Muscle of leg (tissue), 16 donors: ENCODE measurements at places on chromosomes 1 and 21. TPM values are rescaled to one million over a fixed set of nuclear protein-coding genes. Genes with fewer than 3 reads are reported as not detected.

PTGER3 gene
- polyA plus RNA-seq, result 0.45 TPM

ABCA4 gene
- 0.39 TPM for polyA plus RNA-seq

MRPS14 gene
- 24.5 TPM for polyA plus RNA-seq

PUM1 gene
- polyA plus RNA-seq, result 62.5 TPM

CD52 gene
- 2.1 TPM for polyA plus RNA-seq

S100A3 gene
- polyA plus RNA-seq, result 0.85 TPM

HP1BP3 gene
- 216 TPM for polyA plus RNA-seq

BMP8B gene
- polyA plus RNA-seq, result 1.6 TPM

NBPF20 gene
- 5.8 TPM for polyA plus RNA-seq

LINGO4 gene
- polyA plus RNA-seq, result 0.23 TPM

CR1 gene
- 0.95 TPM for polyA plus RNA-seq

RAB42 gene
- 10.1 TPM for polyA plus RNA-seq

KCND3 gene
- 1.9 TPM for polyA plus RNA-seq

INSRR gene
- polyA plus RNA-seq, result 0.40 TPM

HMGCS2 gene
- polyA plus RNA-seq, result not detected

LHX8 gene
- not detected for polyA plus RNA-seq

MRPS21 gene
- 53.7 TPM for polyA plus RNA-seq

RNF186 gene
- not detected for polyA plus RNA-seq

CR1L gene
- not detected for polyA plus RNA-seq

TMEM125 gene
- not detected for polyA plus RNA-seq

DNA sequence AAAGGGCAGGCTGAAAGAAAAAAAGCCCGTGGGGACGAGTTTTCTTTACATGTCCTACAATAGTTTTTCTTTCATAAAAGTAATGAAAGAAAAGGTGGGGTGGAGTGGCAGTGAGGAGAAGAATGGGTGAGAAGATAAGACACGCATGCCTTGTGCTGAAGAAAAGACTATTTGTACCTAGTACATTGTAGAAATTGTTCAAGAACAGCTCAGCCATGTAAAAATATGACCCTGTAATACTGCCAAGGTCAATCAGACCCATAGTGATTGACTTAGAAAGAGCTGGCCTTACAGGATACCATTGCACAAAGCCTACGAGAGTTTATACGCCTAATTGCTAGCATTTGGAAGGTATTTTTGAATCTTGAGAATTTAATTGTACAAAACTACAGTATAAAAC is 126.0 kb upstream of the NRIP1 start:
- DNase-seq, result no peak
- H3K27ac ChIP-seq, result no peak overlapping the region
- no peaks in the 10 kb centered on the region for H3K36me3 ChIP-seq

GRCh38 chr1:207995576-207995975 is 84.7 kb upstream of the CD34 start:
- H3K27me3 ChIP-seq, result no peaks in the 10 kb centered on the region
- H3K4me1 ChIP-seq, result peaks cover 18% of the 10 kb centered on the region
- no peak overlapping the region for H3K4me3 ChIP-seq
- H3K27ac ChIP-seq, result peak overlapping the region; percentile 56
- H3K36me3 ChIP-seq, result no peaks in the 10 kb centered on the region
- no peak for DNase-seq

GRCh38 chr1:75165264-75165663 is 31.1 kb downstream of the LHX8 start:
- H3K27ac ChIP-seq, result no peak overlapping the region
- no peak overlapping the region for H3K4me3 ChIP-seq
- DNase-seq, result no peak
- no peaks in the 10 kb centered on the region for H3K27me3 ChIP-seq
- H3K4me1 ChIP-seq, result no peaks in the 10 kb centered on the region
- no peaks in the 10 kb centered on the region for H3K36me3 ChIP-seq

DNA sequence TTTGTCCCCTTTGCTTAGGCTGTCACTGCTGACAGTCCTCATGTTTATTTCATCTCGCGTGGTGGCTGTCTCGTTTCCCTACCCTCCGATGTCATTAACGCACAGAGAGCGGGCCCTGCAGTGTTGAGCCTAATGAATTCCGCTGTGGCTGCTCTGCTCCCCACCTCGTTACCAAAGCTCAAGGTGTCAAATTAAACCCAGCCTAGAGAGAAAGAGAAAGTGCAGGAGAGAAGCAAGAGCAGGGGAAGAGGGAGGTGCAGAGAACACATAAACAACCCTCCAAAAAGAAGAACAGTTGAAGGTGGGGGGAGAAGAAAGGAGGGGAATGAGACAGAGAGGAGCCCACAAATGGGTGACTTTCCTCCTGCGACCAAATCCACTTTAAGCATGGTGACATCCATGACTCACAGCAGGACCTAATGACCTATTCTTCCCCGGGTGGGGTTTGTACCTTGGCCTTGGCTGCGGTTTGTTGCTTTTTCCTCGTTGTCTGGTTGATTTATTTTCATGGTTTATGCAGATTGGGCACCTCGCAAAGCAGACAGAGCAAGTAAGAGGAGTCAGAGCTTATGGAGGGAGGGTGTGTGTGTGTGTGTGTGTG is 92.5 kb downstream of the PBX1 start:
- H3K27me3 ChIP-seq, result no peaks in the 10 kb centered on the region
- no peaks in the 10 kb centered on the region for H3K36me3 ChIP-seq
- no peak for DNase-seq
- peaks cover 10% of the 10 kb centered on the region for H3K4me1 ChIP-seq
- no peak overlapping the region for H3K27ac ChIP-seq
- H3K4me3 ChIP-seq, result no peak overlapping the region

GRCh38 chr1:77889671-77890070 is 1.2 kb downstream of the NEXN start:
- peaks cover 6% of the 10 kb centered on the region for H3K36me3 ChIP-seq
- DNase-seq, result peak; percentile 38
- H3K27ac ChIP-seq, result peak overlapping the region; percentile 95
- H3K27me3 ChIP-seq, result no peaks in the 10 kb centered on the region
- peak overlapping the region; percentile 87 for H3K4me3 ChIP-seq

GRCh38 chr1:46569884-46570725 is 18.7 kb upstream of the KNCN start:
- DNase-seq, result peak; percentile 21
- H3K36me3 ChIP-seq, result peaks cover 46% of the 10 kb centered on the region
- H3K27ac ChIP-seq, result no peak overlapping the region

DNA sequence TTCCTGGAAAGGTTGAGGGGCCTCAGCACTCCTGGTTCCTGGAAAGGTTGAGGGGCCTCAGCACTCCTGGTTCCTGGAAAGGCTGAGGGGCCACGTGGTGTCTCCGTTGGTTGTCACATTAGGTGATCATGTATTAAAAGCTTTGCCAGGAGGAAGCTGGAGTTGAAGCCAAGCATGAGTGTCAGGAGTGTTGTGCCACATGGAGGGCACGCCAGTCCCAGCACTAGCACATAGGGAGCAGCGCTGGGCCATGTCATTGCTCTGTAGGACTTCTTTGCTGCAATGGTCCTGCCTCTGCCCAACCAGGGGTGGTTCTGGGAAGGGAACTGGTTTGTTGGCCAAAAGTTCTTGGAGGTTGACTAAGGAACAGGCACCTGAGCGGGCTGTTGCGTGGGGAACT is 13.3 kb downstream of the ATP5PO start:
- H3K27ac ChIP-seq, result no peak overlapping the region
- H3K27me3 ChIP-seq, result no peaks in the 10 kb centered on the region
- peaks cover 53% of the 10 kb centered on the region for H3K36me3 ChIP-seq
- peaks cover 2% of the 10 kb centered on the region for H3K4me1 ChIP-seq
- no peak for DNase-seq

- no peak overlapping the region for H3K4me3 ChIP-seq
- no peaks in the 10 kb centered on the region for H3K27me3 ChIP-seq
- DNase-seq, result no peak
Measured at GRCh38 chr1:178168536-178168935, 74.6 kb downstream of the RASAL2 start.

DNA sequence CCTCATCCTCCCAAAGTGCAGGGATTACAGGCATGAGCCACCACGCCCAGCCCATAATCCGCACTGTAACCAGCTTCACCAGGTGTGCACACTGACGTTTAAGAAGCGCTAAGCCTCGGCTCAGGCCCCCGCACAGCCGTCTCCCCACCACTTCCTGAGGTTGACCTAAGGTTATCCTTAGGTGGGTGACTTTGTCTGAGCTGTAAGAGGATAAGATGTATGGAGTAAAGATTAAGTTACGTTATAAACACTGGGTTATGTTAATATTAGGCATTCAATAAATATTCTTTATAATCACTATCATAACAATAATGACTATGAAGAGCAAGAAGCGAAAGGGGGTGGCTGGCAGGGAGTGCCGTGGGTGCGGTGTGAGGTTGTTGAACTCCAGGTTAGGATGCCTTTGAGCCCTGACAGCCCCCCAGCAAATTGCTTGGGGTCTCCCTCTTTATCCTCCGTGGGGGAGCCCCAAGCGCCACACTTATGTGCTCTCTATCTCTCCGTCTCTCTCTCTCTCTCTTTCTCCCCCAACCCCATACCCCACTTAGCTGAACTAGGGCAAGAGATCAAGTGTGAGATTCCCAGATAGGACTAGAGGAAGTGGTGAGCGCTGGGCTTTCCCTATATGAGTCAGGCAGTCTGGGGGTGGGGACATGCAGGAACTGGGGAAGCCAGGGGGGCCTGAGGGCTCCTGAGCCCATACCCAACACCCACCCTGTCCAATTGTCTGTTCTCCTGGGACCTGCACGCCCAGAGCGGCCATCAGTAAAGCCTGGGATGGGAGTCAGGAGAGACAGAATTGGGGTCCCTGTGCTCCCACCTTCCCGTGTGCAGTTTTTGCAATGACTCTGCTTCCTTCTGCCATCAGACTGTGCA is 7.6 kb downstream of the EFHD2 start:
- H3K27ac ChIP-seq, result no peak overlapping the region
- H3K4me3 ChIP-seq, result no peak overlapping the region
- H3K27me3 ChIP-seq, result no peaks in the 10 kb centered on the region
- peak; percentile 56 for DNase-seq
- H3K36me3 ChIP-seq, result peaks cover 5% of the 10 kb centered on the region
- peaks cover 41% of the 10 kb centered on the region for H3K4me1 ChIP-seq

- H3K4me3 ChIP-seq, result no peak overlapping the region
- H3K27ac ChIP-seq, result peak overlapping the region; percentile 43
- no peaks in the 10 kb centered on the region for H3K36me3 ChIP-seq
- peaks cover 54% of the 10 kb centered on the region for H3K4me1 ChIP-seq
Measured at GRCh38 chr1:93597709-93598108, 83.9 kb downstream of the BCAR3 start.

GRCh38 chr1:181062836-181063428 is 25.6 kb upstream of the IER5 start:
- peak; percentile 25 for DNase-seq
- H3K27me3 ChIP-seq, result no peaks in the 10 kb centered on the region
- H3K4me3 ChIP-seq, result no peak overlapping the region
- H3K27ac ChIP-seq, result no peak overlapping the region

- H3K4me1 ChIP-seq, result no peaks in the 10 kb centered on the region
- DNase-seq, result no peak
- no peaks in the 10 kb centered on the region for H3K27me3 ChIP-seq
- no peak overlapping the region for H3K27ac ChIP-seq
Measured at GRCh38 chr1:239228451-239228850, 157.9 kb upstream of the CHRM3 start.

DNA sequence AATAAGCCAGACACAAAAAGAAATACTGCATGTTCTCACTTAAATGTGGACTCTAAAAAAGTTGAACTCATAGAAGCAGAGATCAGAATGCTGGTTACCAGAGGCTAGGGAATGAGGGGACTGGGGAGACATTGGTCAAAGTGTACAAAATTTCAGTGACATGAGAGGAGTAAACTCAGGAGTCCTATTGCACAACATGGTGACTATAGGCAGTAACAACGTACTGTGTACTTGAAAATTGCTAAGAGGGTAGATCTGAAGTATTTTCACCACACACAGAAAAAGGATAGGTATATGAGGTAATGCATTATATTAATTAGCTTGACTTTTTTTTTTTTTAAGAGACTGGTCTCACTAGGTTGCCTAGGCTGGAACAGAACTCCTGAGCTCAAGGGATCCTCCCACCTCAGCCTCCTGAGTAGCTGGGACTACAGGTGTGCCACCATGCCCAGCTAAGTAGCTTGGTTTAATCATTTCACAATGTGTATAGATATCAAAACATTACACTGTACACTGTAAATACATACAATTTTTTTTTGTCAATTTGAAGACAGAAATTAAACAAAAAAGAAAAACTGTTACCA is 7.4 kb downstream of the ZNF496 start:
- DNase-seq, result no peak
- H3K27me3 ChIP-seq, result no peaks in the 10 kb centered on the region
- H3K4me1 ChIP-seq, result no peaks in the 10 kb centered on the region
- H3K4me3 ChIP-seq, result no peak overlapping the region
- H3K27ac ChIP-seq, result no peak overlapping the region

- no peaks in the 10 kb centered on the region for H3K27me3 ChIP-seq
- no peak for DNase-seq
- no peaks in the 10 kb centered on the region for H3K36me3 ChIP-seq
- no peak overlapping the region for H3K27ac ChIP-seq
Measured at GRCh38 chr1:15799004-15799867, 8.2 kb downstream of the UQCRHL start.

DNA sequence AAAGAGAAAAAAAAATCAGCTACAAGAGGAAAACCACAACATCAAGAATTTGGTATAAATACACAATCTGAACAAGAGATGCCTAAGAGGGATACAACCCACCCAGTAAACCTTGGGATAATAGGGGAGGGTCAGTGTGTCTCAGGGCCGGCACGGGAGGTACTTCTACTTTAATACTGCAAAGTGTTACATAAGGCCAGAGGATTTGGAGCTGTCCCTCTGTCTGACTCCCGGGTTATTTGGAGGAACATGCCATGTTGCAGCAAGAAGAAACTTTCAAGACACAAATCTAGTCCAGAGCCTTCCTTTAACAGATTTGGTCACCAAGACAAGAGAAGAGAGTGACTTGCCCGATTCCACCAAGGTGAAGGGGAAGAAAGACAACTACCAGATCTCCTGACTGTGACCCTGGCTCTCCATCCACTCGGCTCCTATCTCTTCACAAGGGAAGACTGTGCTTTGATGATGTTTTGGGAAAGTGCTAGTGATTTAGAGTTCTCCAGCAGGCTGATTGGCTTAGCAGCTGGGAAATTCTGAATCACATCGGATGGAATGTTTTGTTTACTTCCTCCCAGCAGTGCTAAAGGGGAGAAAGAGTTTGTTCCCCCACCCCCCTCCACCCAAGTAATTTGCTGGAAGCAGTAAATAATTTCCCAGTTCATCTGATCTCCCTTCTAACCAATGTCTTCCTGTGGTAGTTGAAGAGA is 29.3 kb downstream of the SGIP1 start:
- H3K27me3 ChIP-seq, result no peaks in the 10 kb centered on the region
- no peak overlapping the region for H3K4me3 ChIP-seq
- H3K4me1 ChIP-seq, result peaks cover 5% of the 10 kb centered on the region
- no peaks in the 10 kb centered on the region for H3K36me3 ChIP-seq
- DNase-seq, result peak; percentile 64
- no peak overlapping the region for H3K27ac ChIP-seq

GRCh38 chr1:82646888-82647287 is 846.2 kb downstream of the ADGRL2 start:
- DNase-seq, result peak; percentile 39
- H3K4me1 ChIP-seq, result no peaks in the 10 kb centered on the region
- no peaks in the 10 kb centered on the region for H3K36me3 ChIP-seq
- no peaks in the 10 kb centered on the region for H3K27me3 ChIP-seq
- no peak overlapping the region for H3K27ac ChIP-seq
- no peak overlapping the region for H3K4me3 ChIP-seq
